Stimulated activated CD8-positive, alpha-beta memory T cell treated with anti-CD3 and anti-CD28 coated beads, Interleukin-4, amount 100 ng/mL, for 4 hours (primary cell): ENCODE measurements at places on chromosomes 7 and 10.

GRCh38 chr7:37964196-37964595 is 43.8 kb downstream of the EPDR1 start:
- DNase-seq: no peak

DNA sequence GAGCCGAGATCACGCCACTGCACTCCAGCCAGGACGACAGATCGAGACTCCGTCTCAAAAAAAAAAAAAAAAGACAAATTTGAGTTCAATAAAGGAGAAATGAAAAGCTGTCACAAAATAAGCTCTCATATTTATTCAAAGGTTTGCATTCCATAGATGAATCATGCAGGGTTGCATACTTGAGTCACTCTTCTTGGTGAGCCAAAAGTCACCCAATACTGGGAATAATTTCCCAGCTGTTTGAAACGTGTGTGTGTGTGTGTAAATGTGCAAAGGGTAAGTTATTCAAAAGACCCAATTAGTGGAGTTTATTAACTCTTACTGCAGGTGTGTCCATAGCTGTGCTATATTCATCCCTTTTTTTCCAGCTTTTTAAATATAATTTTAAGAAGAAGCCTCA is 297.7 kb downstream of the CCDC3 start:
- DNase-seq: no peak

DNA sequence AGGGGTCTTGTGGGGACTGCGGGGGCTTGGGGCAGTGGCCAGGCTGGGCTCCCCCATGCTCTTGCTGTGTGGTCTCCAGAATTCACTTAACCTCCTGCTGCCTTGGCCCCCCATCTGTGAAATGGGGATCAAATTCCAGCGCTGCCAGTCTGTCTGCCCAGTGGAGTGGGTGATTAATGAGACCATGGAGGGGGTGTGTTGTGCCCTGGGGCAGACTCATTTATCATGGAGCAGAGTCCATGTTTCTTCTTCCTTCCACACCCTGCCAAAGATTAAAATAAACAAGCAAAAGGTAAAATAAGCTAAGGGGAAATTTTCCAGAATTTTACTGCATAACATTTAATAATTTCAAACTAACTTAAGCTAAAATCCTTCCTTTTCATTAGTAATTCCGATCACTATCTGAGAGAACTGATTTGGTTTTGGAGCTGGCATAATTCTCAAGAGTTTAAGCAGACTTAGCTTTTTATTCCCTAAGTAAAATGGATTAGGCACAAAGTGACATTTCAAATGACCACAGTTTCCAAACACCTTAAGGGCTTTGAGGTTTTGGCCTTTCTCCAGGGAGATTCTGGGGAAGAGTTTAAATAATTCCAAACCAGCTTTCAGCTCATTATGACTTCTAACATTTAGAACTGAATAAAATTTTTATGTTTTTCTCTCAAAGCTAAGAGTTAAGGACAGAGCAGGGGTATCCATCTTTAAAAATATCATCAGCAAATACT is 211.9 kb downstream of the CXCL12 start:
- DNase-seq: no peak

- DNase-seq: no peak
Observed at GRCh38 chr7:116540743-116541142, 15.9 kb downstream of the CAV1 start.

DNA sequence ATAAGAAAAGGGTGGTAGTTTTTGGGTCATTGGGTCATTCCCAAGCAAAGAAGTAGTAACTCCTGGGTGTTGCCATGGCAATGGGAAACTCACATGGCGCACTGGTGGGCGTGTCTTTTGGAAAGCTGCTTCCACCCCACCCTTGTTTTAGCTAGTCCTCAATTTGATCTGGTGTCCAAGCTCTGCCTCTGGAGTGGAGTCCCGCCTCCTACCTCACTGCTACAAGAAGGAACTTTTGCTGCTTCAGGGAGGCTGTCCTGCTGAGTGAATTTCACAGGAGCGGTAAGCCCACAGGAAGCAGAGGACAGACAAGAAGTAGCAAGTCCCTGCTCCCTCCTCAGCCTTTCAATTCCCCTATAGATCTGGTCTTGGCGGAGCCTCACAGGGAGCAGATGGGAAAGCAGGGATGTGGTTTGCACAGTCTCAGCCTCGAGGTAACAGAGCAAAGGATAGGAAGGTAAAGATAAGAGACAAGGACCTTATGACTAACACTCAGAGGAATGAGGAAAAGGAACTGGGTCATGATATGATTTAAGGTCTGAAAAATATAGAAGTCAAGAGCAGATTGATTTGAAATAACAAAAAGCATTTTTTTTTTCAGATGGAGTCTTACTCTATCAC is 700.3 kb downstream of the TNS3 start:
- DNase-seq: no peak

DNA sequence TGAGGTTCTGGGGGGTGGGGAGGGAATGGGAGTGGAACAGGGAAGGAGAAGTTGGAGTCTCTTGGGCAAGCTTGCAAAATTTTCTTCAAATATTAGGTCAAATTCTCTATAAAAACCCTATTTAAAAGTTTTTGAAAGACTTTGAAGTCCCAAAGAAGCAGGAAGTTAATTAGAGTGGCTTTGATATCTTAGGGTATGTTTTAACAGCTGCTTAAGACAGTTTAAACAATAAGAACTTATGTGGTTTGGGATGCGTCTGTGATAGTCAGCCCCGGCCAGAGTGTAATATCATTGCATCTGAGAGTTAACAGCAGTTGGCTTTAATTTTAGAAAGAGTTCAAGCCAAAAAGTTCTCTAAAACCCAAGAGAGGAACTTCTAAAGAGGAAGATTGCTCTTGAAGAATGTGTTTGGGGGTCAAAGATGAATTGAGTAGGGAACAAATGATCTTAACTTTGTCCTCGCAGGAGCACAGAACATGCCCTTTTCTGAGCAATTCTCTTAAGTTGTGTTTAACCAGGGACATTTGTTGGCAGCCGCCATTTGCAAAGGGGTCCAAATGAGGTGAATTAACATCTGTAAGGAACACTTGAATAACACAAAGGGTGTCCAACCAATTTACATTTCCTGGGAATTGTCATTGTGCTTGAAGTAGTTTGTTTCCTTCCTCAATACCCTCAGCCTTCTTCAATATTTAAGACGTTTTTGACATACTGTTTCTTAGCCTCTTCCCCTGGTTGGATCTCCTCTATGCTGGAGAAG is 182.4 kb downstream of the PTEN start:
- no peak for DNase-seq

DNA sequence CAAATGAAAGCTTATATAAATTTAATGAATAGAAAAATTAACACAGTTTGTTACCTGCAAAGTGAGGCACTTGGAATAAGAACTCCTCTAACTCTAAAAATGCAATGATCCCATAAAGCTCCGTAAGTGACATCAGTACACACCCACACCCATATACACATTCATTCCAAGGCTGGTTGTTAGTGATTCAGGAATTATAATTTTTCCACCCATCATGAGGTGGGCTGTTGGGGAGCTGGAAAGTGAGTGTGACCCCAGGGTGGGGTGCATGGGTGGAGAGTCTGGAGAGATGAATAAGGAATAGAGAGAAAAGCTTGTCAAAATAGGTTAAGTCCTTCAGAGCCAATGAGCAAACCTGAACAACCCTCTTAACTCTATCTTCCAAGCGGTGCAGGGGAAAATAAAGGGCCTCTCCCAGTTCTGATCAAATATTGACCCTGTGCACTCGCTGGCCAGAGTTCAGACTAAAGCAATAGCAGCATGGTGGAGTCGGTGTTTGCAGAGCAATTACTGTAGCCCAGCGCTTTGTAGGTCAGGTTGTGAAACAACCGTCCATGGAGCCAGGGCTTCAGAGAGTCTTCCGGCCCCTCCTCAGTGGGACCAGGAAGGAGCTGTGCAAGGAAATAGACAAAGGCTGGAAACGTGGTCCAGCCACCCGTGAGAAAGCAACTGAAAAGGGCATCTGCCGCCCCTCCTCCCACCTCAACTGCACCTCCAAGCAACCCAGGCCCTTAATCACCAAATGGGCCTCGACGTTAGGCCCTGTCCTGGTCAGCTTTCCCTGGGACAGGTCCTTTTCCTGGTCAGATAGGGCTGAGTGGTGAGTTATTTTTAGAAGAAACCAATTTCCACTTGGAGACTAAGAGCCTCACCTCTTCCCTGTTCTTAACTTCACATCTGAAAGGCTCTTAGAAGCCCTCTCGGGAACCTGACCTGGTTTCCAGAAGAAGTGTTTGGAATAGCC is 61.2 kb downstream of the SH3PXD2A start:
- DNase-seq: no peak

DNA sequence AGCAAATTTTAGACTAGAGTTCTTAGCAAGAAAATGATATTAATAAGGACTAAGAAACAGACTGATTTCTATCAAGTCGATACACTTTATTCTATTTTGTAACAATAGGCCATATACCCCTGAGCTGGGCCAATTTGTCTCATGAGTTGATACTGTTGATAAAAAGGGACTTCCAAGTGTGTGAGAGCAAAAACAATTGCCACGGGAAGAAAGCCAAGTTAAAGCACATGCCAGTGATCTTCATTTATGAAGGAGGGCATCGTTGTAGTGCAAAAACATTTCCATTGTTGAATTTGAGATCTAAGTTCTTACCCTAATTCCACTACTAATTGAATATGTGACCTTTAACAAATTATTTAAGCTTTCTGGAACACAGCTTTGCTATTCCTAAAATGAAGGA is 119.9 kb downstream of the CNOT4 start:
- DNase-seq: no peak

GRCh38 chr7:48245751-48246472 is 74.7 kb downstream of the ABCA13 start:
- no peak for DNase-seq

DNA sequence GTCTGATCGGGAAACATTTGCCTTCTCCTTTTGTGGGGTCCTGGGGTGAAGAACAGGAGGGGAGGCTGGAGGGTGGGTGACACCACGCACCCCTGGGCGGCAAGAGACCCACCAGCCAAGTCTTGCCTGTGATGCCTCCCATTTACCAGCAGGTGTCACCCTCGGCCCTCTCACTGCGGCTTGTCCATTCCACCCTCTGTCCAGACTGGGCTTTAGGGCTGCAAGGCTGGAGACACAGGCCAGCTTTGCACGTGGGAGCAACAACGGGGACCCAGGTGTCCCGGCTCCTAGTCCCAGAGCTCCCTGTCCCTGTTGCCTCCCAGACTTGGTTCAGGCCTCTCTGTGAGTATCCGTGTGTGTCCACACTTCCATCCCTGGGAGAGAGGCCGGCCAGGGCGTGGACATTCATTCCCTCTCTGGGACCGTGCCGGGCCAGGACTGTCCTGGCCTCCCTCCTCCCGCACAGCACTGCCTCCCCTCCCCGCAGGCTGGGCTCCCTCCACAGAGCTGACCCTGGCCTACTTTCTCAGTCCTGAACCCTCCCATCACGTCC is 36.2 kb upstream of the GTF2IRD1 start:
- peak; percentile 21 for DNase-seq

DNA sequence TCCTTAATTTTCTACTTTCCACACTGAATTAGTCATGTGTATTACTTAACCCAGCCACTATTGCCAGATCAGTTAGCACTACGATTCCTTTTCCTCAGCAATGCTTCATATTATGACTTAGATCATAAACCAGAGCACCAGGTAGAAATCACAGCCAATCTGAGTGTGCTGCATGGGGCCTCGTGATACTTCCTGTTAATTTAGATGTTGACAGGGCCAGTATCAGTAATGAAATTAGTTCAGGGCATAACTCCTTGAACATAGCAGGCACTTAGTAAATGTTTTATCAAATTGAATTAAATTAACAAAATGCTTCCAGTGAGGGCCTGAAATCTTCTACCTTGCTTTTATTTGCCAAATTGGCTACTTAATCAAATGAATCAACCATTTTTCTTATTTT is 169.3 kb upstream of the LRGUK start:
- no peak for DNase-seq

DNA sequence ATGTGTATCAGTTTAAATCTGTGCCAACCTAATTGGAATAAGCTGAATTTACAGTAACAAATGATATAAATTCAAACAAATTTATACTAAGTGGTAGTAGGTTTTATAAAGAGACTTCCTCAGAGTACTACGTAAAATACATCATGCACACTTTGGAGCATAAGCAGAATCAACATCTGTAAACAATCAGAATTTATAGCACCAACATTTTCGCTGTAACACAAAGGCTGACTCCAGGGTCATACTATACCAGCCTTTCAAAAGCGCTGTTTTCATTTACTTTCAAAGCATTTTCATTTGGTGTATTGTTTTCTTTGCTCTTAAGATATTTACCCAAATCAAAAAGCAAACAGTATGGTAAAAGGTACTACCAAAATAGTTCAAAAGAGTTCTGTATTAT is 29.3 kb upstream of the TMEM168 start:
- DNase-seq: no peak

- no peak for DNase-seq
Observed at GRCh38 chr7:24978843-24979469, 1.0 kb downstream of the OSBPL3 start.

DNA sequence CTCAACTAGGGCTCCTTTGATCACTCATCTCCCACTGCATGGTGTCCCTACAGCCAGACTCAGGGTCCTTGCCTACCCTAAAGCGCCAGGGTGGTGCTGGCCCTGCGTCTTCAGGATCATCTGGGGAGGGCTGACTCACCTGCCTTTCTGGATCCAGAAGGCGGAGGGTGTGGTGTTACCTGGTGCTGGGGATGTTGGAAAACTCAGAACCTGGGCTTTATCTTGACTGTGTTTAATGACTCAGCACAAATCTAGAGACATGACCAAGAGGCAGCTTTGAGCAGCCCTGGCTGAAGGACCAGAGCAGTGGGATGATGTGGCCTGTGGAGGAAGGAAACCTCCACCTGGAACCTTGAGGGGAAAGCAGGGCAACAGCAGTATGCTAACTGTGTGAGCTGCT is 96.5 kb downstream of the GRK5 start:
- DNase-seq: no peak
